ENCODE measurements at places on chromosomes 16 and 17.

GRCh38 chr17:66695098-66695497 is 139.8 kb upstream of the CACNG5 start:
- no peak for DNase-seq

GRCh38 chr17:71334048-71334751 is 786.6 kb upstream of the SOX9 start:
- no peak for DNase-seq

DNA sequence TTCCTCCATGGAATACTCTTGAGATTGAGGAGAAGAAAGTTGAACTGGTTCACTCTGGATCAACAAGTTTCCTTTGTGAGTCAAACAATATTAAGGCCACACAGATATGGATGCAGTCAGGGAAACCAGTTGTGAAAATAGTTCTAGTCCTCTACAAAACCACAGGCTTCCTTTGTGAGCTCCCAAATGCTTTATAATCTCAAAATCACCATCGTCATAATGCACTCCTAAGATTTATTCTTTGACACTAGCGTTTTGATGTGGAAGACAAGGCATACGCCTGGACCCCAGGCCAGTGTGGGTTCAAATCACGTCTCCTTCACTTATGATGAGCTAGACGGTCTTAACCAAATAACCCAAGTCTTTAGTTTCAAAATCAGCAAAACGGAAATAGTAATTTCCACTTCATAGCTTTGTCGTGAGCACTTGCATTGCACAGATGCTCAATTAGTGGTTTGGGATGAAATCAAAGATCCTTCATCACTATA is 142.6 kb downstream of the STX8 start:
- no peak for DNase-seq

DNA sequence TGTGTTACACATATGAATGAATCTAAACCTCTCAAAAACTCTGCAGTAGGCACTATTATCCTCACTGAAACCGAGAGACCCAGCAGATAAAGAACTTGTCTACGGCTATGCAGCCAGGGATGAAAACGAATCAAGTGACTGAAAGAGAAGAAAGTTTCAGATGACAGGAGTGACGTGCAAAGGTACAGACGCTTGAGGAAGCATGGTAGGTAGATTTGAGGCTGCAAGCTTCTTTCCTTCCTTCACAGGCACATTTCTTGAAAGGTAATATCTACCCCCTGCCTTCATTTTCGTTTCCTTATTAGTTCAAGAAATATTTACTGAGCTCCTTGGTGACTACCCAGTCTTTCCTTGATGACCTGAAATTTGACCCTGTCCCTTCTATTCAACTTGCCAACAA is 211.5 kb upstream of the AXIN2 start:
- DNase-seq = no peak

DNA sequence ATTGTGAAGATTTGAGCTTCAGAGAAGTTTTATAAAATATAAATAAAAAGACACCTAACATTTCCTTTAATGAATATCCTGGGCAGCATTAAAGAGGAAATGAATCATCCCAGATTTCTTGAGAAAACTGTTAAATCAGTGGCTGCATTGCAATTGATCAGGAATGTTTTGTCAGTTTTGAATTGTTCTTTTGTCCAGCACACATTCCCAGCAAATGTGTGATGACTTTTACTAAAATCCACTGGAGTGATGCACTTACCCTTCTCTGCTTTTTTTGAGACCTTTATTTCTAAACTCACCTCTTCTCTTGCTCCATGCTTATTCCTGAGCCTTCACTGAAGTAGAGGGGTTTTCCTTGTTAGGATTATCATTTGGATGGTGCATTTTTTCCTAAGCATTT is 1307.2 kb downstream of the CDH8 start:
- DNase-seq = no peak

GRCh38 chr16:58123896-58124600 is 5.1 kb downstream of the CFAP20 start:
- no peak for DNase-seq

DNA sequence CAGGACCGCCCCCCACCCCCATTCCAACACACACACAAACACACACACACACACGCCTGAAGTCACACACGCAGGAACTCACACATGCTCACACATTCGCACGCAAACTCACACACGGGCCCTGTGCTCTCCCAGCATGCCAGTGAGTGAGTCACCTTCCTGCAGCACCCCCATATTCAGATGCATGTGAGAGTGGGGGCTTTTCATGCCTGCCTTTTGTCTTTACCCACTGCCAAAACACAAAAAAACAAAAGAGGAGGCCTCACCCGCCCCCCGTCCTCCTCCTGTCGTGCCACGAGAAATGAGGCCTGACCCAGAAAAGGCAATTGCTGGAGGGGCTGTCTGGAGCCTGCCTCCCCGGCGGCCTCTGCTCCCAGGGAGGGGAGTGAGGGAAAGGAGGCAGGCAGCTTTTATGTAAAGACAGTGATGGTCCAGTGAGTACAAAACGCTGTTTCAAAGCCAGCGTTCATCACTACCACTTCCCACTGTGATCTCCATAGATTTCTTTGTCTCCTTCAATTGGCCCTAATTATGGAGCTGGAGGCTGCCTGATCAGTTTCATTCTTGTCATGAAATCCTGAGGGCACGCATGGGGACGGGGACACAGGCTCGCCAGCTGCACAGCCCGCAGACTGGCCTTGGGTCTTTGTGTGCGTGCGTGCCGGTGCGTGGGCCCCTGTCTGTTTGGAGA is 29.5 kb upstream of the GSE1 start:
- DNase-seq = peak; percentile 29

DNA sequence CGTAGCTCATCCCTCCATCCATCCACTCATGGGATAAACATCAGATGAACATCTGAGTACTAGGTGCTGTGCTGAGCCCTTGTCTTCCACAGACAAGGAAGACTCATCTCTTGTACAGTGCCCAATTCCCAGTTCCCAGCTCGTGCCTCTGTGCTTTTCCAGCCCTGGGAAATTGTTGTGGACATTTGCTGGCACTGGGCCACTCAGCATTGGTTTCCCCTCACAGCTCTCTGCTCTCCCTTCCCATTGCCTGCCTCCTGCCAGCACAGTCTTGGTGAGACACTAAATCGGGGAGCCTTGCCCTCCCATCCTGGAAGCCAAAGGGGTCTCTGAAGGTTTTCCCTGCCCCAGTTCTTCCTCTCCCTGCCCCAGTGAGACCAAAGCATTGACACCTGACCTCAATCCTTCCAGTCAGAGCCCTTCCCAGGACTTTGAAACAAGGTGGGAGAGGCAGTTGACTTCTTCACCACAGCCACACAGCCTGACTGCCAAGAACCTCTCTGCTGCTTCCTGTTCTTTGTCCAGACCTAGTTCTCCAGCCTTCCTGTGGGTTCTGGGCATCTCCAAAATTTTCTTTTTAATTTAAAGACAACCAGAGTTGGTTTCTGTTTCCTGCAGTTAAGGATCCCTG is 50.2 kb downstream of the WSB1 start:
- peak; percentile 58 for DNase-seq

GRCh38 chr17:73265646-73266640 is 4.3 kb upstream of the CPSF4L start:
- no peak for DNase-seq

DNA sequence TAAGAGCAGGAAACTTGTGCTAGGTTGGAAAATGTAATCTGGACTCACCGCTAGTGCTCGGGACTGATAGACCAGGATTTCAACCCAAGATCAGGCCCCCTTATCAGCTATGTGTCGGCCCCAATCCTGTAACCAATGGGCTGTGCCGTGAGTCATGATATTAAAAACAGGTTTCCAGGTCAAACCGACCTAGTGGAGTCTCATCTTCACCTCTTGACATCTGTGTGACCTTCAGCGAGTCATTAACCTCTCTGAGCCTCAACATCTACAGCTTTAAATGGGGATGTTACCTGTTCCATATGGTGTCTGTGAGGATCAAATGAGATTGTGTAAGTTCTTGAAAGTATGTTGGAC is 512 bp downstream of the PMM2 start:
- DNase-seq = no peak

- no peak for DNase-seq
These were observed 53.9 kb downstream of the NKD1 start for GRCh38 chr16:50602126-50602525.

DNA sequence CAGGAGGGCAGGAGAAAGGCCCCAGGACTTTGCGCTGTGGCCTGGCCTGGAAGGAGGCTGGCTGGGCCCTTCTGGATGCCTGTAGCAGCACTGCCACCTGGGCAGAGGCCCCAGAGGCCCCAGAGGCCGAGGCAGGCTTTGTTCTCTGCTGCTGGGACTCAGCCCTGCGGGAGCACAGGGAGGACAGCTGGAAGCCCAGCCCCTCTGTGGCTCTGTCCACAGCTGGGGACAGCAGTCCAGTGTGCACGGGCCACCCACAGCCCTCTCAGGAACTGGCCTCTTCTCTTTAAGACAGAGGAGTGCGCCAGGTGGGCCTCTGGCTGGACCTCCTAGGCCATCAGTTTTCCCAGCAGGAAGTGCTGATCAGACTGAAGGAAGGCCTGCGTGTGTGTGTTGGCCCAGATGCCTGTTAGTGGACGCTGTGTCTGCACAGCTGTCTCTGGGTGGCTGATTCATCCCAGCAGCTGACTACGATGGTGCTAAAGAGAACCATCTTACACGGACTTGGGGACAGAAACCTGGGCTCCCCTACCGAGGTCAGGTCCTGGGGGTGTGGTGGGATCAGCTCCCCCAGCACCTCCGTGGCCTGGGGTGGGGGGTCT is 26.9 kb upstream of the ZNF750 start:
- peak; percentile 75 for DNase-seq

GRCh38 chr16:1612320-1613111 is at the start of gene CRAMP1:
TSS of gene CRAMP1 (plus strand) at chr16:1612360. CDS start at chr16:1614640, 2,280 bp downstream.
- DNase-seq = no peak

DNA sequence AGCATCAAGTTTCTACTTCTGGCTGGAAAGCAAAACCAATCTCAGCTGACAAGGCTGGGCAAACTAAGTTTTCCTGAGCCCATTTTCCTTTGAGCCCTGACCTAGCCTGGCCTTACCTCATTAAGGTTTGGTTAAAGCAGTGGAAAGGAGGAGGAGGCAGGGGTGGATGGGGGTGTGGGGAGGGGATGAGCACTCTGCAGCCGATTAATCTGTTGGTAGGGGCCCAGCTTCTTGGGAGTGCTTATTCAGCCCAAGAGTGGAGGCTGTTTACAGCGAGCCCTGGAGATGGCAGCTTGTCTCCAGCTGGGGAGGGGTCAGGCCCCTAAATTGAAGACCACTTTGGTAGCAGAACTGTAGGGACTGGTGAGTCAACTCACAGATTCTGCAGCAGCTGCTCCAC is 12.0 kb downstream of the SMCR8 start:
- no peak for DNase-seq

- DNase-seq = peak; percentile 37
These were observed 25.9 kb upstream of the APOH start for GRCh38 chr17:66255112-66255511.

DNA sequence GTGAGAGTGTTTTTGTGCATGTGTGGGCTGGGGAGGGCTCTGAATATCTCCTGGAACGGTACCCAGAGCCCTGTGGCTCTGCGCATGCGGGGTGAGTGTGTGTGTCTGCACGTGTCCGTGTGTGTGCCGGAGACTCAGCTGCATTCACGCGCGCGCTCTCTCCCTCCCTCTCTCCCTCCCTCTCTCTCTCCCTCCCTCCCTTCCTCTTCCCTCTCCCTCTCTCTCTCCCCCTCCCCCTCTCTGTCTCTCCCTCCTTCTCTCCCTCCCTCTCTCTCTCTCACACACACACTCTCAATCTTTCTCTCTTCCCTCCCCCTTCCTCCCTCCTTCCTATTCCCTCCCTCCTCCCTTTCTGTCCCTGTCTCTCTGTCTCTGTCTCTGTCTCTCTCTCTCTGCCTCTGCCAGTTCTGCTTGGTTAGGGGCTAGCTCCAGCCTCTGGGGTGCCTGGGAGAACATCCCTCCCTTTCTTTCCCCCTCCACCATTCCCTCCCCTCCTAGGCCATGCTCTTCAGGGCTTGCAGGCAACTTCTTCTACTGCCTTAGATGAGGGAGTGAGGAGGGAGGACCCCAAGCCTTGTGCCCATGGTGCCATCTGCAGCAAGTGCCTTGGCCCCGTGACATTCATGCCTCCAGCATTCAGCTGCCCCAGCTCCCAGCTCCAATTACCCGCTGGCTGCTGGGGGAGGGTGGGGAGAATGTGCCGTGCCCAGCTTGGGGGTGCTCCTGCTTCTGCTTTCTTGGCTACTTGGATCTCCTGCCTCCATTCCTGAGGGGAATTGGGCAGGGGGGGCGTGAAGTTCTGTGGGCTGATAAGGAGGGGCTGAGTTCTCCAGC is 6.4 kb downstream of the THRA start:
- DNase-seq = no peak

- DNase-seq = no peak
These were observed 3.8 kb downstream of the MRPL38 start for GRCh38 chr17:75900691-75901533.

GRCh38 chr17:51152766-51153209 is 571 bp upstream of the NME1 start:
- no peak for DNase-seq

DNA sequence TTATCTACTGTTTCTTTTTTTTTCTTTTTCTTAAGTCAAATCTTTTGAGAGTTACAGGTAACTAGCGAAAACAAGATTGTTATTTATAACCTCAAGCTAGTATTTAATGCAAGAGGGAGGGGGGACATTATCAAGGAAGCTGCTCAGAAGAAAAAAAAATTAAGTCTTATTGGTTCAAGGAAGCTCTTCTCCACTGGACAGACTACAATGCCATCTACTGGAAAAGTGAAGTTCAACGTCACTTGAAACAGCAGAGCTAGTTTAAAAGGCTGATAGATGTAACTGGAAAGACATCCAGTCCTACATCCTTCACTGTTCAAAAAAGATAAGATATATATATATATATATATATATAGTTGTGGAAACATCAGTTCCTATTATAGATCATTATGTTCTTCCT is 418.0 kb upstream of the PSMD7 start:
- DNase-seq = peak; percentile 19

GRCh38 chr16:5615868-5616642 is 518.5 kb upstream of the EEF2KMT start:
- no peak for DNase-seq

- no peak for DNase-seq
These were observed 4.8 kb upstream of the MEAK7 start for GRCh38 chr16:84509032-84509950.

DNA sequence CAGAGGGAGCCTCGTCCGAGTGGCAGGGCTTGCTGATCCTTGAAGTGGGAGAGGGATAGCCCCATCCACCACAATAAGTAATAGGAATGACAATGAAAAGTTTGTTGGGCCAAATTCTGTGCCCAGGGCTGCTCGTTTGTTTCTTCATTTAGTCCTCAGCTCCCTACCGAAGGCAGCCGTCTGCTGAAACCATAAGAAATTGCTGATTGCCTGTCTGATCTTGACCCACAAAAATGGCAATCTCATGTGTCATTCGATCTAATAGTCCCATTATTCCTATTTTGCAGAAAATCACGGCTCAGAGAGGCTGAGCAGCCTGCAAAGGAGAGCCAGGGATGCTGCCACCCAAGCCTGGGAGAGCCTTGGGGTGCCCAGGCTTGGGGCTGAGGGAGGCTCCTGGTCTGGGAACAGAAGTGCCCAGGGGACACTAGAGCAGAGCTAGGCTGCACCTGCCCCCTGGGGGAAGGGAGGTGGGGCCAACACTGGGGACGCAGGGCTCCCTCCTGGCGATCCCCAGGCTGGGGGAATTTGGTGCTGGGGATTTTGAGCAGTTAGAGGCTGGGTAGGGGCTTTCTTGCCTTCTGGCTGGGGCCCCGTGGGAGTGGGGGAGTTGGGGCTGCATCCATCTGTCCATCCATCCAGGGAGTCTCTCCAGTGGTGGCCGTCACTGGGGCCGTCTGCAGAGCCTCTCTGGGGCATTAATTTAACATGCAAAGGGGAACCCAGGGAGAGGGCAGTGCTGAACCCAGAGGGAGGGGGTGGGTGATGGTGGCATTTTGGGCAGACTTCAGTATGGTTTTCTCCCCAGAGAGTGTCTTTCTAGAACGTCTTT is 53.5 kb downstream of the SOCS1 start:
- DNase-seq = no peak

Measured in pulmonary artery endothelial cell (primary cell).